ENCODE measurements at places on chromosomes 6 and 20.

DNA sequence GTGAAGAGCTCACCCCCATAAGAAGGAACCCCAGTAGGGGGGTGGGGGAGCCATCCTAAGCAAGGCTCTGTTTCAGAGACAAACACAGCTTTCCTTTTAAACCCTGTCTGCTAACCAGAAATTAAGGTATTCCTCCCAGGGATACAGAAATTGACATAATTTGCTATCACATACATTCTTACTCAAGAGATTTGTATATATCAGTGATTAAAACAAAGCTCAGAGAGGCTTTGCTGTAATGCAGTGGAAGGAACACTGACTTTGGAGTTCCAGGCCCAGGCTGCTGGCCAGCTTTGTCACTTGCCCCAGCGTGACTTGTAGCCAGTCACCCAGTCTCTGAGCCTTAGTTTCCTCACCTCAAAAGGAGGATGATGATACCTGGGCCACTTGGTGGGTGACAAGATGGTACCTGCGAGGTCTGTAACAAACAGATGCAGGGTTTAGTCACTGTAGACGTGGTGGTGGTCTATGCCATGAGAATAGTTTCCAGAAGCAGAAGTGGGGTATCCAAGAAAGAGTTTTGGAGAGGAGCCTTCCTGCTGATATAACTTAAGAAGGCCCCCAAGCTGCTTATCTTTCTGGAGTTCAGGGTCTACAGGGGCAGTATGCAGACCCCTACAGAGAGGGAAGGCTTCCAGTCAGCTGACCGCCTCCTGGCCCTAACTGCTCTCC, 3.2 kb upstream of the FOXF2 start:
- no peak for DNase-seq

- DNase-seq: peak; percentile 77
Observed at GRCh38 chr6:92688342-92688741, 731.0 kb downstream of the EPHA7 start.

- DNase-seq: no peak
Observed at GRCh38 chr6:135972150-135972549, 120.6 kb downstream of the PDE7B start.

GRCh38 chr6:36135053-36135731, 4.9 kb downstream of the MAPK13 start:
- DNase-seq: no peak
